ENCODE measurements at places on chromosomes 5 and 9. TPM values are rescaled to one million over a fixed set of nuclear protein-coding genes. Genes with fewer than 3 reads are reported as not detected.

The OR1J2 gene
- not detected for total RNA-seq

The F2RL1 gene
- total RNA-seq = 13.1 TPM

The FLT4 gene
- total RNA-seq = 73.2 TPM

The FOXD4L3 gene
- total RNA-seq = not detected

The C1QTNF2 gene
- total RNA-seq = 1.1 TPM

The MUSK gene
- total RNA-seq = not detected

The PPIC gene
- total RNA-seq = 28.3 TPM

DNA sequence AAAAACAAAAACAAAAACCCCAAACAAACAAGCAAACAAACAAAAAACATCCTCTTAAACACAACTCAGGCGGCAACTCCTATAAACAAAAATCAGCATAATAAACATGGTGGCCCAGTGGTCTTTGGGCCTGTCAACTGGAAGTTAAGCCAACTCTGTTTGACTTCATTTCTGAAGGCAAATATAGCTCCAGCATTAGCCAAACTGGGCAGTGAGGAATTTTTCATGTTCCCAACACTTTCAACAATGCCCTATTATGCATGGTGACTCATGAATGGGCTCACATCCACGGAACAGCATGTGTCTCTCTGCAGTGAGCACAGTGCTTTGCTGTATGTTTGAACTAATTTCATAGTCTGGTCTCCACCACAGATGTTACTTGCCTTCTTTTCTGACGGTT, 143.9 kb upstream of the STC2 start:
- peak; percentile 78 for DNase-seq

DNA sequence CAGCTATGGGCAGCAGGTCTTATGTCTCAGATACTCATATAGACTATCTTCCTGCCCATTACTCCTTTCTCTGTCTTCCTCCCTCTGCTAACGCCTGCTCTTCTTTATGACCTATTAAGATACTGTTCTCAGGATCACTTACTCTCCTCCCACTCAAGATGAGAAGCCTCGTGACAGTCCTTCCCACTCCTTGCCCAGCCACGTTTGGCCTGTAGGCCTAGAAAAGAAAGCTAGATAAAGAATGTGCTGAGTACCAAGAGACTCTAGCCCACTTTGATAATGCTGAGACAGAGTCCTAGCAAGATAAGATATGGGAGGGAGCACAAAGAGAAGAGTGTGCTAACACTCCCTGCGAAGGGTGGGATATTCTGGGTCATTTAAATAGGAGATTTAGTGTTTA, 6.8 kb upstream of the DENND4C start:
- DNase-seq = no peak

- DNase-seq = no peak
Measured at GRCh38 chr5:133696006-133696584, 83.8 kb upstream of the FSTL4 start.

GRCh38 chr5:169788168-169788567, 151.1 kb downstream of the DOCK2 start:
- DNase-seq = no peak

- DNase-seq = peak; percentile 49
Measured at GRCh38 chr9:20557890-20558565, 64.3 kb downstream of the MLLT3 start.

- DNase-seq = no peak
Measured at GRCh38 chr9:119667163-119667562, 297.9 kb upstream of the BRINP1 start.

DNA sequence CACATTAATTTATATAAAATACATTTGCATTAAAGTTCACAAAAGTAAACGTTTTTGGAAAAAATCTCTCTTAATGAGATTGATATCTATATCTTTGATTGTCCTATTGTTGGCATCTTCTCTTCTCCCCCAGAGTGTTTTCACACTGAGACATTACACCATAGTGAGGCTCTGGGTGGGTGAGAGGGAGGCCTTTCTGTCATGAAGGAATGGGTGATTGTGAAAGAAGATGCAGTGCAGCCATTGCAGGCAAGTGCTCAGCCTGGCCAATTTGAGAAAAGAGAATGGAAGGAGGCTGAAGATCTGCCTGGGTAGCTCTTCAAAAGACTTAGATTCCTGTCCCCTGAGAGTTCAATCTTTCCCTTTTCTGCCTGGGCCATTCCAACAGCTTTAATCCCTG, 140.8 kb downstream of the SLC12A2 start:
- DNase-seq = no peak

DNA sequence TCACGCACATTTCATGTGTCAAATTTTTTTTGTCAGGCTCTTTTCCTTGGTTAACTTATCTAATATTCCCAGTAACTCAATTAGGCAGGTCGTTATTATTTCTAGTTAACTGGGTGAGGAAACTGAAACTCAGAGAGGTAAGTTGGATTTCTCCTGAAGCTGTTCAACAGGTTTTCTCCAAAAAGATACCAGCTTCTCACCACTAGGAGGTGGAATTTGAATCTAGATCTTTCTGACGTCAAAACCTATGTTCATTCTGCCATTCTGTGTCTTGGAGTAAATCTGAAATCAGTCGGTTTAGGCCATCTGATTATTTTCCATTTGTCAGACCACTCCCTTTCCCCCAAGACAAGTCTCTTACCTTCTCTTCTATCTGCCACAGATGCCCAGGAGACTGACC, 572.9 kb downstream of the ACTL7B start:
- DNase-seq = no peak

DNA sequence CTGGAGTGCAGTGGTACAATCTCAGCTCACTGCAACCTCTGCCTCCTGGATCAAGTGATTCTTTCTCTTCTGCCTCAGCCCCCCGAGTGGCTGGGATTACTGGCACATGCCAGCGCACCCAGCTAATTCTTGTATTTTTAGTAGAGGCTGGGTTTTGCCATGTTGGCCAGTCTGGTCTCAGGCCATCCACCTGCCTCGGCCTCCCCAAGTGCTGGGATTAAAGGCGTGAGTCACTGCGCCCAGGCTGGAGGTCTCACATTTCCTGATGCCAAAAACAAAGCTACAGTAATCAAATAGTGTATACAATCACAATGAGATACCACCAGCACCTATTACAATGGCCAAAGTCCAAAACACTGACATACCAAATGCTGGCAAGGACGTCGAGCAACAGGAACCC, 51.1 kb downstream of the TTLL11 start:
- DNase-seq = no peak

GRCh38 chr9:117952581-117952980, 248.4 kb downstream of the TLR4 start:
- DNase-seq = no peak

DNA sequence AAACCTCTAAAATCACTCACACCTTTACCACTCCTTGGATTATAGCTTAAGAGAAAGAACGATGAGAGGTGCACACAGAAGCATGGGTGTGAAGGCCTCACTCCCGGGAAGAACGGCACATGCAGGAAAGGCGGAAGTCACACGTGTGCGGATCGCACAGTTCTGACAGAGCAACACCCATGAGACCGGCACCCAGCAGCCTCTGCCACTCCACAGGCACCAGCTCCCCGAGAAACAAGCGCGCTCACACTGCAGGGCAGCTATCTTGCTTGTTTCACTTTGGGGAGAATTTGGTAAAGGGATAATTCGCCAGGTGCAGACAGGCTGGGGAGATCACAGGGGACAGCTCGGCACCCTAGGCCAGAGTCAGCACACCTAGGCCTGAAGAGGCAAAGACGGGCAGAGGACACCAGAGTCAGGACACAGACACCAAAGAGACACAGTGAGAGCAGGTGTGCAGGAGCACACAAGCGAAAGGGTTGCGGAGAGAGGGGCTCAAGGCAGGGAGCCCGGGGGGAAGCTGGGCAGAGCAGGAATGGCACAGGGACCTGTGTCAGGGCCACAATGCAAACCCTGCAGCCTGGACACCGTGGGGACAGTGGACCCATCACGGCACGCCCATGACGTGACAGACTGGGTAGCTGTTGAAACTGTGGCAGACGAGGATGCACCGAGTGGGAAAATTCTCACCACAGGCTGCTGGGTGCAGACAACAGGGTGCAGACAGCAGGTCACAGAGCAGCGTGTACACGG, 81.7 kb downstream of the CAMSAP1 start:
- DNase-seq = no peak

- DNase-seq = peak; percentile 68
Measured at GRCh38 chr5:151924564-151925301, at the start of gene GLRA1. Gene GLRA1 (minus strand): TSS chr5:151924851. CDS start chr5:151924549, 302 bp downstream.

DNA sequence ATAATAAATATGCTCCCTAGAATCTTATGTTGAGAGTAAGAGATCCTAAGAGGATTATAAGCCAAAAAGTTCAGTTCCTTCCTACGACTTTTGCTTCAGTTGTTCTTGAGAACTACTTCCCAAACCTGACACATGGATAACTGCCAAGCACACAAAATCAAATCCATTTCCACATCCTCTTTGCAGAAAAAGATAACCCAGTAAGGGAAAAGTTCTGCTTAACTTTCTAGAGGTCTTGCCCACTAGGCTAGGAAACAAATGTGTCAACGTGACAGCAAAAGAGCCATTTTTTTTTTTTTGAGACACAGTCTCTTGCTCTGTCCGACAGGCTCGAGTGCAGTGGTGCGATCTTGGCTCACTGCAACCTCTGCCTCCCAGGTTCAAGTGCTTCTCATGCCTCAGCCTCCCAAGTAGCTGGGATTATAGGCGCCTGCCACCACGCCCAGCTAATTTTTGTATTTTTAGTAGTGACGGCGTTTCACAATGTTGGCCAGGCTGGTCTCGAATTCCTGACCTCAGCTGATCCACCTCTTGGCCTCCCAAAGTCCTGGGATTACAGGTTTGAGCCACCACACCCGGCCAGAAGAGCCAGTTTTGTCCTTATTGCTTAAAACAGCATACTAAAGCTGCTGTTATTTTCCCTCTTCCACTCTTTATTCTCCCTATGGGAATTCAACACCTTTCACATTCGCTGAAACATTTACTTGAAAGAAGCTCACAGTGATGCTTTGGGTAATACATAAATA, 24.2 kb downstream of the CSNK1A1 start:
- DNase-seq = peak; percentile 18
